Epithelial cell of alveolus of lung (primary cell): ENCODE measurements at places on chromosomes 7 and 10. TPM values are rescaled to one million over a fixed set of nuclear protein-coding genes. Genes with fewer than 3 reads are reported as not detected.

Gene CLCN1
- total RNA-seq, result 0.13 TPM in 1 of 2 replicates, not detected in the other

Gene P4HA1
- 175 and 189 TPM in 2 replicates for total RNA-seq

Gene TBX20
- total RNA-seq, result 0.80 and 1.2 TPM in 2 replicates

Gene CALCR
- total RNA-seq, result 0.13 TPM in 1 of 2 replicates, not detected in the other

Gene RABGEF1
- 19.1 and 23.7 TPM in 2 replicates for total RNA-seq

Gene LRIT1
- total RNA-seq, result not detected in 2 replicates

Gene CDNF
- 0.78 and 3.8 TPM in 2 replicates for total RNA-seq

Gene SMARCD3
- 23.7 and 51.5 TPM in 2 replicates for total RNA-seq

Gene TMEM229A
- total RNA-seq, result under 0.01 and 1.4 TPM in 2 replicates

Gene TRIM73
- total RNA-seq, result 0.72 and 1.0 TPM in 2 replicates

Gene FLNC
- 98.9 and 169 TPM in 2 replicates for total RNA-seq

Gene RALA
- total RNA-seq, result 26.0 and 27.3 TPM in 2 replicates

Gene KLLN
- 0.78 and 0.88 TPM in 2 replicates for total RNA-seq

Gene FKBP6
- not detected in 2 replicates for total RNA-seq

Gene STRIP2
- 2.1 and 3.4 TPM in 2 replicates for total RNA-seq

Gene RHOBTB1
- 13.3 and 16.7 TPM in 2 replicates for total RNA-seq

Gene GRID1
- under 0.01 and 0.16 TPM in 2 replicates for total RNA-seq

Gene SUN3
- total RNA-seq, result not detected in 2 replicates

Gene NPC1L1
- 0.24 TPM in 1 of 2 replicates, not detected in the other for total RNA-seq

Gene RADIL
- 0.78 and 7.1 TPM in 2 replicates for total RNA-seq

Gene NME8
- total RNA-seq, result not detected in 2 replicates

Gene SVIL
- 5.8 and 16.4 TPM in 2 replicates for total RNA-seq

Gene DNMBP
- total RNA-seq, result 9.6 and 13.5 TPM in 2 replicates

Gene EBF3
- 0.88 and 0.91 TPM in 2 replicates for total RNA-seq

Gene HOXA11
- total RNA-seq, result not detected in 2 replicates

Gene LEP
- total RNA-seq, result not detected in 2 replicates

Gene IL6
- 0.40 and 28.8 TPM in 2 replicates for total RNA-seq

Gene DLG5
- 19.8 and 33.9 TPM in 2 replicates for total RNA-seq

Gene FZD1
- total RNA-seq, result 19.1 and 35.7 TPM in 2 replicates

Gene PRSS37
- not detected in 2 replicates for total RNA-seq

Gene SKIDA1
- total RNA-seq, result 1.7 and 3.0 TPM in 2 replicates

Gene PCLO
- total RNA-seq, result 0.78 and 0.96 TPM in 2 replicates

Gene MRPS33
- total RNA-seq, result 29.1 and 33.2 TPM in 2 replicates

Gene HOGA1
- total RNA-seq, result 0.13 and 0.48 TPM in 2 replicates

Gene FAM24B
- 2.2 and 2.8 TPM in 2 replicates for total RNA-seq

Gene UCN3
- total RNA-seq, result not detected in 2 replicates

Gene POM121C
- total RNA-seq, result 11.5 and 21.1 TPM in 2 replicates

Gene STEAP4
- total RNA-seq, result under 0.01 and 0.08 TPM in 2 replicates

Gene PDE1C
- 0.24 and 0.26 TPM in 2 replicates for total RNA-seq

Gene AS3MT
- 0.78 and 1.8 TPM in 2 replicates for total RNA-seq

Gene HSPA12A
- 3.0 and 5.2 TPM in 2 replicates for total RNA-seq

Gene CHST15
- 1.1 and 13.3 TPM in 2 replicates for total RNA-seq

Gene MRLN
- not detected in 2 replicates for total RNA-seq

Gene HOXA1
- total RNA-seq, result 1.4 and 3.9 TPM in 2 replicates

Gene FGFR2
- total RNA-seq, result 0.52 TPM in 1 of 2 replicates, not detected in the other

Gene PNLIPRP1
- not detected in 2 replicates for total RNA-seq

Gene C10orf143
- total RNA-seq, result 0.39 TPM in 1 of 2 replicates, not detected in the other

Gene C10orf53
- not detected in 2 replicates for total RNA-seq

Gene SFTPA1
- not detected in 2 replicates for total RNA-seq

Gene FBXO24
- total RNA-seq, result 0.65 and 2.9 TPM in 2 replicates

Gene SLC26A4
- total RNA-seq, result 0.40 and 0.78 TPM in 2 replicates

Gene GPRIN2
- total RNA-seq, result 1.0 TPM in 1 of 2 replicates, not detected in the other

Gene WNT2
- total RNA-seq, result 0.13 and 42.6 TPM in 2 replicates

Gene DNAH11
- 0.48 and 1.2 TPM in 2 replicates for total RNA-seq

Gene PTPRZ1
- not detected in 2 replicates for total RNA-seq

Gene USP54
- 5.8 and 6.5 TPM in 2 replicates for total RNA-seq

Gene ANKRD2
- total RNA-seq, result 2.5 TPM in 1 of 2 replicates, not detected in the other
